Astrocyte (in vitro differentiated cells and primary cell): ENCODE measurements at places on chromosomes 1 and 21. TPM values are rescaled to one million over a fixed set of nuclear protein-coding genes. Genes with fewer than 3 reads are reported as not detected.

DNA sequence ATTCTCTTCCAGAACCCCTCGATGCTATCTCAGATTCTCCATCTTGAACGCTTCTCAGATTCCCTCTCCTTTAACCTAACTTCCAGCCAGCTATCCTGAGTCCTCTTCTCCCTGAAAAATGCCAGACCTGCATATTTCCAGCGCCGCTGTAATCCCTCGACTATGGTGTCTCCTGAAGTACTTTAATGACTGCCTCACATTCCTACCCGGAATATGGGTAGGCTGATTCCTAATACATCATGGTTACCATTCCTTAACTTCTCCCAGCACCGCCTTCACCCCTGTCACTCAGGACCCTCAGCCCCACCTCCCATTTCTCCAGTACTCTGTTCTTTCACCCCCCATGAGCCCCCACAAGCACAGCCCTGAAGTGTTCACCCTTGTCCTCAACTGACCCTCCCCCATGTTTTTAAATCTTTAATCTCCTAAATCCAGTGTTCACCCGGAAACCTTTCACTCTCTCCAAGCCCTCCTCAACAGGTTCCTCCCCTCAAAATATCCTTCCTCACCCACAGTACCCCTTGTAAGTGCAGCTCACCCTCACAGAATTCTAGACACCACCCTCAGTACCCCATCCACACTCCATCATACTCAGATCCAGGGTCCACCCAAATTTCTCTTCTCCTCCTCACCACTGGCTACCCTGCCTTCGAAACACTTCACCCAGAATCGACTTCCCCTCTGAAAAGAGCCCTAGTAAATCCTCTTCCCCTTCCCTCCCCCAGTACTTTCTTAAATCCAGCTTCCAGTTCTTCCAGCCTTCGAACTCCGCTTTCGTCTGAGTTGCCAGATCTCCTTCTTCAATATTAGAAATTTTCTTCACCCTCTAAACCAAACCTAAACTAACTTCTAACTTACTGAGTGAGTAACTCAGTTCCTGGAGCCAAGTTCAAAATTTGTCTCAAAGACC lies 922 bp downstream of the CPT2 start:
- peak overlapping the region; percentile 97 for H3K4me3 ChIP-seq
- DNase-seq: peak; percentile 44
- H3K36me3 ChIP-seq: no peaks in the 10 kb centered on the region
- H3K4me1 ChIP-seq: peaks cover 12% of the 10 kb centered on the region
- peak overlapping the region; percentile 77 for H3K27ac ChIP-seq

The EFCAB14 gene
- 47.3 and 50.7 TPM in 2 replicates for total RNA-seq

The LRRC8B gene
- total RNA-seq: 6.3 and 6.4 TPM in 2 replicates

DNA sequence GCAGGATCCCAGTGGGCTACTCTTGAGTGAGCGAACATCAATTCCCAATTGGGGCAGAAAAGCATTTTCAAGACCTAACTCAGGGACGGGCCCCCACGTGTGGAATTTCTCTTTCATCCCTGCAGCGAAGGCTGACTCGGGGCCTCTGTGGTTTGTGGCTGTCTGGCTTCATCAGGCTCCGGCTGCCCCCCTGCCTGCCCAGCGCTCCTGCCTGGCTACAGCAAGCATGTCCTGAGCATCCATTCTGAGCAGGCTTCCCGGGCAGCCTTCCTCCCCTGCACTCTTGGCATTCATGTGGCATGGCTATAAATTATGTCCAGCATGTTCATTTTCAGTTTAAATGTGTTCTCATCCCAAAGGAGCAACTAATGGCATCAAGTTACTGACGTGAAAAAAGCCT lies 588.1 kb downstream of the KIF26B start:
- no peak overlapping the region for H3K4me3 ChIP-seq
- DNase-seq: peak; percentile 85
- H3K4me1 ChIP-seq: peaks cover 5% of the 10 kb centered on the region
- peaks cover 2% of the 10 kb centered on the region for H3K27me3 ChIP-seq
- H3K27ac ChIP-seq: no peak overlapping the region
